Mucosa of gallbladder (tissue), 1 donor: ENCODE measurements at places on chromosomes 2 and 18. TPM values are rescaled to one million over a fixed set of nuclear protein-coding genes. Genes with fewer than 3 reads are reported as not detected.

MYOM1 gene
- total RNA-seq: 138 TPM

KANSL1L gene
- 58.3 TPM for total RNA-seq

CACNB4 gene
- total RNA-seq: 1.8 TPM

OSBPL6 gene
- total RNA-seq: 6.3 TPM

MC2R gene
- not detected for total RNA-seq

MFSD2B gene
- total RNA-seq: 0.23 TPM

PID1 gene
- total RNA-seq: 17.1 TPM

ANKRD53 gene
- total RNA-seq: 2.9 TPM

DSC1 gene
- not detected for total RNA-seq

REG1B gene
- 8.1 TPM for total RNA-seq

CCDC178 gene
- 0.69 TPM for total RNA-seq

LIPG gene
- 138 TPM for total RNA-seq

TOGARAM2 gene
- 3.5 TPM for total RNA-seq

KCNJ13 gene
- total RNA-seq: 3.0 TPM

SRD5A2 gene
- total RNA-seq: 0.09 TPM

- no peak for DNase-seq
Measured at GRCh38 chr2:162063281-162063680, 10.7 kb downstream of the DPP4 start.

DNA sequence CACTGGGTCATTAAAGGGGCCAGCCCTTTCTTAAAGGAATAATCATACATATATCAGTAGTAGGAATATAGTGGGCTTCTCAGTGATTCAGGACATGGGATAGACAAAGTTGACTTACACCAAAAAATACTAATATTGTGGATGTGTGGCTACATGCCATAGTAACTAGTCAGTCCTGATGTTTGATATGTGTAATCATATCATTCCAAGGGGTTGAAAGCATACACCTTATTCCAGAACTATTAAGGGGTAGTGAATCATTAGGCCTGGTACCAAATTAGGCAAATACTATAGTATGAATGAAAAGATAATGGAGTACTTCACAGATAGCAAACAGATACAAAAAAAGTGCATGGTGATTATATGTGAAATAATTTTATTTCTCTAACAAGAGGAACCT, 814.9 kb upstream of the NRXN1 start:
- no peak for DNase-seq

DNA sequence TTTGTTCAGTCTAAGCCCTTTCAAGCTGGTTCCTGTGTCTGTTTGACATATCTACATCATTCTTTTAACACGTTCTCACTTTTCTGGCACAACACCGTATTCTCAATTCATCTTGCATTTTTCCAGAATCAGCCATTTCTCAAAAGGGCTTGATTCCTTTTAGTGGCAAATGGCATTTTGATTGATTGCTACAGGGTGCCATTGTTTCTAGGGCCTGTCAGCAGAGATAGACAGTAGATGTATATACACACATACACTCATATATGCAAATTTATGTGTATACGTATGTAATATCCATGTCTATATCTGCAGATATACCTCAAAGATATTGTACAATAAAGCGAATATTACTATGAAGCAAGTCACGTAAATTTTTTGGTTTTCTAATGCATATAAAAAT, 367.9 kb upstream of the TNP1 start:
- no peak for DNase-seq

DNA sequence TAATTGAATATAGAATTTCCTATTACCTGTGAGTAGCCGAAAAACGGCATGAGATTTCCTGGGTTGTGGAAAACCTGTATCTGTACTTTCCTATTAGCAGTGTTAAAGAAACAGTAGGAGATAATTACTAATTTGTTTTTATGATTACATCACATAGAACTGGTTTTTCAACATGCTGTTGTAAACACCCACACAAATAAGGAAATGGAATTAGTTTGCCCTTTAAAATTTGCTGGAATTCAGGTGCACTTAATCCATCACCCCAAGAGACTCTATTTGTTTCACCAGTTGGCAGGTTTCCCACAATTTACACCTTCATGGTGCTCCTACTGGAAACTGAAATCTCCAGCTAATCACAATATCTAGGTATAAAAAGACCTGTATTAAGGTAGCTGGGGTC, 274.1 kb upstream of the SLC8A1 start:
- DNase-seq: no peak

- no peak for DNase-seq
Measured at GRCh38 chr18:75502286-75502685, 74.8 kb upstream of the SMIM21 start.

- DNase-seq: no peak
Measured at GRCh38 chr2:119112770-119113488, 45.6 kb downstream of the C1QL2 start.

GRCh38 chr18:22241921-22242361, 72.6 kb downstream of the GATA6 start:
- no peak for DNase-seq

DNA sequence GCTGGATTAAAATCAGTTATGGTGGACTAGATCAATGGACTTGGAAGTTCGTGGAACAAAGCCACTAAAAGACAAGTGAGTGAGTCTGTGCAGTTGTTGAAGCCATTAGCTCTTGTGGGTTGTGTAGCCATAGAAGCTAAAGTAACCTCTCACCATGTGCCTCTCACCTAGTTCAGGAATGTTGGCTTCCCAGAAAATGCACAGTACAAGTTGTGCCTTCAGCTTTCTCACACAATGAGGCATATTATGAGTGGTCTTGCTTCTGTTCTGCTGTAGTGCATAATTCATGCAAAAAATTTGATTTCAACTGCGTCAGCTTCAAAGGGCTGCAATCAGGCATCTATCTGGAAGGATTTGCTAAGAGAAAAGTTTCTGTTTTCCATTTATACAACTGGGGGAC, 26.2 kb downstream of the CERS6 start:
- no peak for DNase-seq

GRCh38 chr2:121171625-121172119, 113.3 kb downstream of the TFCP2L1 start:
- DNase-seq: no peak

GRCh38 chr2:172865422-172865821, 129.8 kb downstream of the RAPGEF4 start:
- no peak for DNase-seq

DNA sequence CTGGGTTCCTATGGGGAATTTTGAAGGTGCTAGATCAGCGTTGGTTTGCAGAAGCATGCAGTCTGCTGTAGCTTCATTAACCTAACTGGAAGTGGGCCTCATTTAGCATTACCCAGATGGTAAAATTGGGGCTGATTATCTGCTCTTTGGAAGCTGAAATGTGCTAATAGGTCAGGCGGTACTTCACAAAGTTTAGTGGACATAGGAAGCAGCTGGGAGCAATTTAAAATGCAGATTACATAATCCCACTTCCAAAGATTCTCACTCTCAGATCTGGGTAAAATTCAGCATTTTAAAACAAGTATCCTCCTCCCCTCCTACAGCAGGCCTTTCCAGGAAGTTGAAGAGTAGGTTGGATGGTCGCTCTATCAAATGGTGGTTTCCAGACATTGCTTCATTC, 907.0 kb downstream of the CPS1 start:
- DNase-seq: no peak

- peak; percentile 90 for DNase-seq
Measured at GRCh38 chr2:207819839-207820784, 50.4 kb upstream of the FZD5 start.

DNA sequence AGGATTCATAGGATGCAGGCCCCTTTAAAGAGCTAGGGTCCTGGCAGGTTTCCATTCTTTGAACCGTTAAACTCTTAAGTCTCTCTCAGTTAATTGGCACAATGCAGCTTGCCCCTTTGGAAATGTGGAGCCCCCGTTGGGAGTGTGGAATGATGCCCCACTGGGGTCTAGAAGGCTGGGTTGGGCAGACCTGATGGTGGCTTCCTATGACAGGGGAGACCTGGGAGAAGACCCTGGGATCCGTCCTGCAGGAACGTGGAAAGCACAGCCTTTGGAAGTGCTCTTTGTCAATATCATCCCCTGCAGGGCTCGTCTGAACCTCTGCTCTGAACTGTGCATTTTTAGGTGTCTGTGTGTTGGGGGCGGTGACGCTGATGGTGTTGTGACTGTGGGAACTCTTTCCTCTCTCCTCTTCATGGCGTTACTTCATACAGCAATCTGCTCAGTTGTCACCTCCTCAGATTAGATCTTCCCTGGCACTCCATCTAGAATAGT, 190.6 kb downstream of the MYCN start:
- peak; percentile 5 for DNase-seq

DNA sequence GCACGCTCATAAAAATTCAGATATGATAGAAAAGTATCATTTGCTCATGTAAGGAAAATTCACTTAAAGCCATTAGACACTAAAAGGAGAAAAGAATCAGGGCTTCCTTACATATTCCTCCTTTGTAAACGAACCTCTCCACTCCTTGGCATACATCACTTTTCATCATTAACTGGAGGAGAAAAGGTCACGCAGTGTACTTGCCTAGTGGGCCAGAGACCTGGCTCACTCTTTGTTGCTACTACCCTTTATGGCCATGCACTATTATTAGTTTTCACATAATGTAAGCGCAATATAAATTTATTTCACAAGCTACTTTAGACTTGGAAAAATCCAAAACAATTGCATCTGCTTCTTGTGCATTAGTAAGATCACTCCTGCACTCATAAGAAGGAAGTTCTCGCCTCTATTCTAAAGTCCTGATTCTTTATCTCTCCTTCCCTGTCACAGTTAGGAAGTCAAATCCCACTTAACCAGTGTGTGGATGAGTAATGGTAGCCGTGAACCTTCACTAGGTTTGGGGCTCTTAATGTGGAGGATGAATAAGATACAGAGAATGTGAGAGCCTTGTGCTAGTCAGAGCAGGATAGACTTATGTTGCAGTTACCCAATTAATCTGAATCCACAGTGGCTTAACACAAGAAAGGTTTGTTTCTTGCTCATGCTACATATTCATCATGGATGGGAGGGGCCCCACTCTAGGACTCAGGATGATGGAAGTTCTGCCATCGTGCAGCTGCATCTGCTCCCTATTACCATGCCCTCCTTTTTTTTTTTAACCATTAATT, 115.0 kb upstream of the GLS start:
- DNase-seq: no peak

- no peak for DNase-seq
Measured at GRCh38 chr2:209141142-209141541, 282.7 kb upstream of the MAP2 start.

GRCh38 chr18:35267161-35267651, 22.8 kb downstream of the ZSCAN30 start:
- peak; percentile 67 for DNase-seq

DNA sequence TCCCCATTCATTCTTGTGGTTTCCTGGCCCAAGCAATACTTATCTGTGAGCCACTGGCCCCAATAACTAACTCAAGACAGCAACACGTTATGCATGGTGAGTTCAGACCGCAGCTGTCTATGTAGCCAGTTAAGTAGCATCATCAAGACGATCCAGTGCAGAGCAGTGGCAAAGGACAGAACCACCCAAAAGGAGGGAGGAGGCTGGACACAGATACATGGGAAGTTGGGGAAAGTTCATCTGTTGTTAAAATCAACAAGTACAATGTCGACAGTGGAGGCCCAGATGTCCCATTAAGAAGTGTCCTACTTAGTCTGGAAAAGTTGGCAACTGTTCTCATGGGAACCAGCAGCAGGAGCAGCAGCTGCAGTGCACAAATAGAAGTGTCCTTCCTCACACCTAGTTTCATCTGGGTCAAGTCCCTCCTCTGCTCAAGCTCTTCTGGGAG, 106.9 kb upstream of the THOC1 start:
- DNase-seq: peak; percentile 30

DNA sequence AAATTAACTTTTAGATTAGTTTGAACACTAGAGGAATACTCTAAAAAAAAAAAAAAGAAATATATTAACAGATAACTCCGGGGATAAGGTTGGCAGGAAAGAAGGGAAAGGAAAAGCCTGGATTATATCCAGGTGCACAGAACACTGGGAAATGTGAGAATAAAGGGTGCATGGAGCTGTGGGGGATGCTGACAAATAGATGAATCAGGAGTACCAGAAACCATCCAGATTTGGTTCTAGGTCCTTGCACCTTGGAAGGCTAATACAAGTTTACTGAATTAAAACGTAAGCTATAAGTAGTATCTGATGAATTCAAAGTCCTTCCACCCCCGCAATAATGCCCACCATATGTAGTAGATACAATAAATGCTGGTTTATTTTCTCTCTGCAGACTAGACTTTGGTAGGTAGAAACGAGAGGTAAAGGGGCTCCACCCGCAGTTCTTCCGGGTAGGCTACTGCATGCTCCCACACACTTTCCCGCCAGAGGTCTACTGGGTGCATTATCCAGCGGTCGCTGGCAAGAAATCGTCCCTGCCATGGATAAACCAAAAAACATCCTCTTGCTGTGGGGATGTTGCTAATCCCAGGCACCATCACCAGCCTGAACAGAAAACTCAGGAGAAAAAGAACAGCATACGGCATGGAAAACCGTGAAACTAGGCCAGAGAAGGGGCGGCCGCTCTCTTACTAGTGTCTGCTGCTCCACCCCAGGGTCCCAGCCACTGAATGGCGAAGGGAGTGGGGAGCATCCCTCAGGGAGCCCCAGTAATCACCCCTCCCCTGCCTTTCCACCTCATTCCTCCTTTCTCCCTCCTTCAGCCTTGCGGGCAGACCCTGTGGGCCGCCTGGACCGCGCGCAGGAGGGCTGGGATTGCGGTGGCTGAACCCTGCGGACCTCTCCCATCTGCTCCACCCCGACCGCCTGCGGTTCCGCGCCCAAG, 1.5 kb downstream of the CNRIP1 start:
- DNase-seq: no peak

- peak; percentile 65 for DNase-seq
Measured at GRCh38 chr2:19863303-19864041, 38.3 kb downstream of the TTC32 start.

DNA sequence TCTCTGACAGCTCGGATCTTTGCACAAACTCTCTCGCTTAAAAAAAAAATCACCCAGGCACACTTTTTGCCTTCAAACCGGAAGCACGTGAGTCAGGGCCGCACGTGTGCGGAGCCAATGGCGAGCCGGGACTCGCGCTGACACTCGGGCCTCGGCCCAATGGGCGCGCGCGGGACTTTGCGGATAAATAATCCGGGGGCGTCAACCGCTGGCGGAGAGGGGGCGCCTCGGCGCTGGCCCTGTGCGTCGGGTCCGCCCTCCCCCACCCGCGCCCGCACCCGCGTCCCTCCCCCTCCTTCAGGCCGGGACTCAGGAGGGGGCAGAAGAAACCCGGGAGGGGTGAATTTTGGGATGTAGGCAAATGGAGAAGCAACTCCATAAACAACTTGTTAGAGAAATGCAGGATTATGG, 319 bp upstream of the EN1 start:
- no peak for DNase-seq

- no peak for DNase-seq
Measured at GRCh38 chr2:58508006-58508405, 266.9 kb upstream of the FANCL start.

DNA sequence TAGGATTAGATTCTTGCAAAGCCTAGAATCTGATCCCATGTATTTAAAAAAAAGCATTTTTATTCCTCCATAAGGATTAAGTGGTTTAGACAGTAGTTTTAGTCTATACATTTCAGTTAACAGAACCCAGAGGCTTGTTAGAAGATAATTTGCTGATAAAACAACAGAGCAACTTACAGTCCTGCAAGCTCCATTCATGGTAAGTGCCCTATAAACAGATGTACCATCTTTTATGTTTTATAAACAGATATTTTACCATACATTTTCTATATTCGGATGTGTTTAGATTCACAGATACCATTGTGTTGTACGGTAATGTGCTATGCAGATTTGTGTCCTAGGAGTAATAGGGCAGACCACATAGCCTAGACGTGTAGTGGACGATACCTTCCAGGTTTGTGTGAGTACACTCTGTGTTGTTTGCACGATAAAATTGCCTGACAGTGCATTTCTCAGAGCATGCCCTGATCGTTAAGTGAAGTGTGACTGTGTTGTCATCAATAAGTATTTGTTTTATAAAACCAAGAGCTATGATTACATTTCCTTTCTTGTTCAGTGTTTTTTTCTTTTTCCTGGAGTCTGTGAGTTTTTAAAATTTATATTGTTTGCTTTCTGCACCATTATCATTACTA, 54.2 kb downstream of the CERS6 start:
- DNase-seq: no peak
